ENCODE measurements at places on chromosomes 12 and 14. TPM values are rescaled to one million over a fixed set of nuclear protein-coding genes. Genes with fewer than 3 reads are reported as not detected.
A peak's percentile ranks its signal among the peaks of the same experiment; 100 is the strongest.

SPIC gene
- not detected for polyA plus RNA-seq

- DNase-seq = no peak
Measured at GRCh38 chr12:124210991-124211577, 83.8 kb upstream of the RFLNA start.

ZFHX2 gene
- 5.0 TPM for polyA plus RNA-seq

PLCZ1 gene
- polyA plus RNA-seq = 1.1 TPM

- DNase-seq = no peak
Measured at GRCh38 chr12:124397399-124397679, 102.4 kb downstream of the RFLNA start.

GRCh38 chr12:11580125-11580751, 69.2 kb upstream of the ETV6 start:
- peak; percentile 36 for DNase-seq

- DNase-seq = no peak
Measured at GRCh38 chr14:53325176-53325806, 172.2 kb upstream of the DDHD1 start.

GRCh38 chr12:93879476-93880421, 202.6 kb downstream of the CRADD start:
- DNase-seq = no peak

DNA sequence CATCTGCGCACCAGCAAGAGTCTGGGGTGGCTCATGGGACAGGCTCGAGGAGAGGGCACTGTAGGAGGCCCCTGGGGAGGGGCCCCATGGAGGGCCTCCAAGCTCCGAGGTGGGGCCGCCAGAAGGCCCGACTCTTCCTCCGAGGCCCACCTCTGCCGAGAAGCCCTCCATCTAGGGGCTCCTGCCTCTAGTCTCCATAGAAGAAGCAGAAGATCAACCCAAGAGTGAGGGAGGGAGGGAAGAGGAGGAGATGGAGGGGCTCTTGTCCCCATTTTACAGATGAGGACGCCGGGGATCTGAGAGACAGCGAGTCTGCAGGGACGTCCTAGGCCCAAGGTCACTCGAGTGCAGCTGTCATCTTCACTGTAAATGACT, 41.2 kb downstream of the DIO3 start:
- DNase-seq = no peak

DNA sequence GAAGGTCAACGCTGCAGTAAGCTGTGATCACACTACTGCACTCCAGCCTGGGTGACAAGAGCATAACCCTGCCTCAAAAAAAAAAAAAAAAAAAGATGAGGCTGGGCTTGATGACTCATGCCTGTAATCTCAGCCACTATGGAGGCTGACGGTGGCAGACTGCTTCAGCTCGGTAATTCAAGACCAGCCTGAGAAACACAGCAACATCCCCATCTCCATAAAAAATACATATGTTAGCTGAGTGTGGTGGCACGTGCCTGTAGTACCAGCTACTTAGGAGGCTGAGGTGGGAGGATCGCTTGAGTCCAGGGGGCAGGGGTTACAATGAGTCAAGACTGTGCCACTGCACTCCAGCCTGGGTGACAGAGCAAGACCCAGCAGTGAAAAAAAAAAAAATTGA, 50.4 kb downstream of the GXYLT1 start:
- DNase-seq = no peak

GRCh38 chr14:71240171-71240570, 332.9 kb downstream of the PCNX1 start:
- peak; percentile 64 for DNase-seq

FAM90A1 gene
- polyA plus RNA-seq = 1.5 TPM
